ENCODE measurements at places on chromosomes 5 and 9.

DNA sequence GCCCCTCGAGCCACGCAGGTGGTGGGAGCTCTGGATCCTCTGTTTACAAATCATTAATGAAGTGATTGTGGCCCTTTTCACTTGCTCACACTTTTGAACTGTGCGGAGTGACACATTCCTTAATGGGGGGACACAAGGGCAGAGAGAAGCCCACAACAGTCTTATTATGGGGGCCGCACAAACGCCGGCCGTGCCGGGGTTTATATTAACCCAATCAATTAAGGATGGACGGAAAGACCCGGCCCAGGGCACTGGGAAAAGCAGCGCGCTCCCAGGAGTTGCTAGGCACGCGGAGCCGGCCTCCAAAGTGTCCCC is 634.8 kb downstream of the IRX1 start:
- DNase-seq, result no peak

DNA sequence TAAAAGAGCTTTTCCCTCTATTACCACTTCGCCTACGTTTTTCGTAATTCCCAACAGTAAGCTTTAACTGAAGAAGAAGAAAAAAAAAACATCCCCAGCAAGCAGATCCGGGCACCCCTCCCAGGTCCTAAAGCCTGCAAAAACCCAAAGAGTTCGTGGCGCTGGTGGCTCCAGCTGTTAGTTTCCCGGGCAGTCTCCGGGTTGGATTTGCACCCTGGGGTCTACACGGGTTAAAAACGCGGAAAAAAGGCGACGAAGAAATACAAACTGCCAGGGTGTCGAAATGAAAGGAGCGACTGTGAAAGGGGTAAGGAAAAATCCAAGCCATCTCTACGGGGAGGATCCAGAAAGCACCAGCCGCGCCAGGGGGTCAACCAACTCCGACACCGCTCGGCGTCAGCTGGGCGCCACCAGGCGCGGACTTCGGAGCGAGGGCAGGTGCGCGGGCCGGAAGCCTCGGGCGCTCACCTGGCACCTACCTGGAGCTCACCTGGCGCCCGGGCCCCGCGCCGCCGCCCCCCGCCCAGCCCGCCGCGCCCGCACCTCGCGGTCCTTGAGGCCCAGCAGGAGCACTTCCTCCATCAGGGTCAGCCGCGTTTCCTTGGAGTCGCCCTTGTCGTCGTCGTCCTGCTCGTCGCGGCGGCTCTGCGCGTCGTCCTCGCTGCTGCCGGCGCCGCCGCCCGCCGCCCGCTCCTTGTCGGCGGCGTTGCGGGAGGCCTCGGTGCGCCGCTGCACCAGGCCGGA is 680 bp downstream of the GOLPH3 start:
- peak; percentile 56 for DNase-seq

DNA sequence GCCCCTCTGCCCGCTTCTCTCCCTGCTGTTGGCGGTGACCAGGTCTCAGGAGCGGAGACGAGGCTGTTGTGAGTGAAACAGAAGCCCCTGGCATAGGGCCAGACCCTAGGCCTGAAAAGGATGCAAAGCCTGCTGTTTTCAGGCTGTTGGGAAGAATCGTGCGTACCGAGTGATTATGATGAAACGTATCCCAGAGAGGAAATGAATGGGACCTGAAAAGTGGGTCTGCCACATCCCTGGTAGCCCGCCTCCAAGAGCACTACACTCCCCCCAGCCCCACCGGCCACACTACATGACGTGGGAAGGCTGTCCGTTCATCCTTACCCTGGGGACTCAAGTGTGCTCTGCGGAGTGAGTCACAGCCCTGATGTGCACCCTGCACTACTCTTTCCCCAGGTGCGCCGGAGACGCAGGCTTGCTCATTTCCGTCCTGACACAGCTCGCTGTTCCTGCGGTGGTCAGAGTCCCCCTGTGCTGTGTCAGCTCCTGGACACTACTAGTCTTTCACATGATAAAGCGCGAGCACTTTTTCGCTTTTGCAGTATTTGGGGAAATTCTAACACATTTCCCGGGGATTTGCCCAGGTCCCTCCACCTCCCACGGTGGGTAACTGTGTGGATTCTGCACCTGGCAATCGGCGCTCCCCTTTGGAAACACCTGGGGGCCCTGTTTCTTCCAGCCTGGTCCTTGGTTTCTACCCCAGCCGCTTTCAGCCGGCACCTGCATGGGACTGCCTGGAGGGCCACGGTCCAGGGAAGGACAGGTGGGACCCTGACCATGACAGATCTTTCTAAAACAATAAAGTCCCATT is 91.5 kb downstream of the ANKRD33B start:
- no peak for DNase-seq

DNA sequence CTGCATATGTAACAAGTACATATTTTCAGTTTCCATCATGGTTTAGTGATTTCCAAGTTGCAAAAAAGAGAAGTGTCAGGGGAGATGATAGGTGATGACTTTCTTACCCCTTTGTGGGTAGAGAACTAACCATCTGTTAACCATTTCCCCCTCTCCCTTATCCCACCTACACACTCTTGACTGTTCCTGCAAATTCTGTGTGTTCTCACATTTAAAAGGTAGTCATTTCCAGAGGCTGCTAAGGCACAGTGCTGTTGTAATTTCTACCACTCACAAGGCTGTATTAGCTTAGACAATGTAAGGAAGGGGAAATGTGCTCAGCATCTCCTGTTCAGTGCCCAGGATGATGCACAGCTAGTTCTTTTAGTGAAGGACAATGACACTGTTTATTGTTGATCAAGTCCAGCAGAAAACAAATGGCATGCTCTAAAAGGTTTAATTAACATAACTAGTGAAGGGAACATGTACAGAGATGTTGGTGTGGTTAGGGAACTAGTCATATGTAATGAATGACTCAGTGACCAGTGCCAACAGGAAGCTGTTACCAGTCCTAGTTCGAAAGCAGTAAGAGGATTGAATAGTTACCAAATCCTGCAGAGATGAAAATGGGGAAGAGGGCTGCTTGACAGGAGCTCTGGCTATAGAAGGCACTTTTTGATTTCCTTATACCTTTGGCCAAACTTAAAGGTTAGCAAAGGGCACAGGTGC is 165.1 kb downstream of the PLK2 start:
- no peak for DNase-seq

DNA sequence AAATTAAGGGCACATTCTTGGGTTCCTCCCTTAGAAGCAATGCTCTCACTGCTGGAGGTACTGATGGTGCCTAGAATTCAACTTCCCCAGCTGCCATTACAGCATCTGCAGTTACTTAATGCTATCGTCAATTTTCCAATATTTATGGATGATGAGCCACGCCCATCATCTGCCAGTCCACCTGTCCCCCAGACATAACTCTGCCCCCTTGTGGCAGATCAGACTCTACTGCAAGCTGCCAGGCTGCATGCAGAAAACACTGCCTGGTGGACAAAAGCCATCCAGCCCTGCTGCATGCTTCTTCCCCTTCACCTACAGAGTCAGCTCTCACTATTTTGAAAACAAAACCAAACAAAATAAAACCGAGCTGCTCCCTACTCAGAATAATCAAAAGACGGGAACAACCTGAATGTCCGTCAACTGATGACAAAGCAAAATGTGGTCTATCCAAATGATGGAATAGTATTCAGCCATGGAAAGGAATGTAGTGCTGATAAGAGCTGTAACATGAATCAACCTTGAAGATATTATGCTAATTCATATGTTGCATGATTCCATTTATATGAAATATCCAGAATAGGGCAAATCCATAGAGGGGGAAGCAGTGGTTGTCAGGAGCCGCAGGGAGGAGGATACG is 66.4 kb downstream of the RETREG1 start:
- DNase-seq, result peak; percentile 73
